ENCODE measurements at places on chromosomes 12 and 14. TPM values are rescaled to one million over a fixed set of nuclear protein-coding genes. Genes with fewer than 3 reads are reported as not detected.

DNA sequence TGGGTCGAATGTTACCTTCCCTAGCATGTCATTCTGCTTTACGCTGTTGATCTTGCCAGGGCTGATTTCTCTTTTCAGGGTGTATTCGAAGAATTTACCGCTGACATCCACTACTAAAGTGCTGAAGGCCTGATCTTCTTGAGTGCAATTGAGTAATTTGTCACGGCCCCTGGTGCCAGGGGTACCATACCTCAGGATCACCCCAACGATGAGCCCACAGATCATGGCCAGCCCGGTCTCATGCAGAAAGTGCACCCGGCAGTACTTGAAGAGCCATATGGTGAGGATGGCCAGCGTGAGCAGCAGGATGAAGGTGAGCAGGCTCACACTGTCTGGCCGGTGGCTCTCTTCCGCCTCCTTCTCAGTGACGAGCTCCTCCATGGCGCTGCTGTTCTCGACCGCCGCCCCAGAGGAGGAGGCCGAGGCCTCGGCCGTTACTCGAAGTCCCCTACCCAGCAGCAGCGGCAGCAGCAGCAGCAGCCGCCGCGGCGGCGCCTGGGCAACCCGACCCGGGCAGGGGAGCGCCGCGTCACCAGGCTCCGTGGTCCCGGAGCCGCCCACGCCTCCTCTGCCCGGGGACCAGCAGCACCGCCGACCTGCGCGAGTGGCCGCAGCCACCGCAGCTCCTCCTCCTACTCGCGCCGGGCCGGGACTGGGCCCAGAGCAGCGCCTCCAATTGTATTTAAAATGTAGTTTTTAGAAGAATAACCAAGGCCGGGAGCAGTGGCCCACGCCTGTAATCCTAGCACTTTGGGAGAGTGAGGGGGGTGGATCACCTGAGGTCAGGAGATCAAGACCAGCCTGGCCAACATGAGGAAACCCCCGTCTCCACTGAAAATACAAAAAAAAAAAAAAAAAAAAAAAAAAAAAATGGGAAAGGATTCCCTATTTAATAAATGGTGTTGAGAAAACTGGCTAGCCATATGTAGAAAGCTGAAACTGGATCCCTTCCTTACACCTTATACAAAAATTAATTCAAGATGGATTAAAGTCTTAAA, 58.5 kb upstream of the TMPO start:
- peak; percentile 69 for DNase-seq

GRCh38 chr14:101364503-101365328, 196.6 kb upstream of the DIO3 start:
- peak; percentile 77 for DNase-seq

DNA sequence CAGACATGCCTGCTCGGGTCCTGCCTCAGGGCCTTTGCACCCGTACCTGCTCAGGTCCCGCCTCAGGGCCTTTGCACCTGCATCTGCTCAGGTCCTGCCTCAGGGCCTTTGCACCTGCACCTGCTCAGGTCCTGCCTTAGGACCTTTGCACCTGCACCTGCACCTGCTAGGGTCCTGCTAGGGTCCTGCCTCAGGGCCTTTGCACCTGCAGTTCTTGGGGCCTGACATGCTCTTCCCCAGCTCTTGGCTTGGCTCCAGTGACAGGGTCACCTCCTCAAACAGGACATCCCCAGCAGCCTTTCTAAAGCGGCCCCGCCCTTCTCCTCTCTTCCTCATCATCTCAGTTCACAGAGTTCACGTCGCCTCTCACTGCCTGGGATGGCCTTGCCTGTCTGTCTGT, 54.9 kb upstream of the NCOR2 start:
- DNase-seq: no peak

DNA sequence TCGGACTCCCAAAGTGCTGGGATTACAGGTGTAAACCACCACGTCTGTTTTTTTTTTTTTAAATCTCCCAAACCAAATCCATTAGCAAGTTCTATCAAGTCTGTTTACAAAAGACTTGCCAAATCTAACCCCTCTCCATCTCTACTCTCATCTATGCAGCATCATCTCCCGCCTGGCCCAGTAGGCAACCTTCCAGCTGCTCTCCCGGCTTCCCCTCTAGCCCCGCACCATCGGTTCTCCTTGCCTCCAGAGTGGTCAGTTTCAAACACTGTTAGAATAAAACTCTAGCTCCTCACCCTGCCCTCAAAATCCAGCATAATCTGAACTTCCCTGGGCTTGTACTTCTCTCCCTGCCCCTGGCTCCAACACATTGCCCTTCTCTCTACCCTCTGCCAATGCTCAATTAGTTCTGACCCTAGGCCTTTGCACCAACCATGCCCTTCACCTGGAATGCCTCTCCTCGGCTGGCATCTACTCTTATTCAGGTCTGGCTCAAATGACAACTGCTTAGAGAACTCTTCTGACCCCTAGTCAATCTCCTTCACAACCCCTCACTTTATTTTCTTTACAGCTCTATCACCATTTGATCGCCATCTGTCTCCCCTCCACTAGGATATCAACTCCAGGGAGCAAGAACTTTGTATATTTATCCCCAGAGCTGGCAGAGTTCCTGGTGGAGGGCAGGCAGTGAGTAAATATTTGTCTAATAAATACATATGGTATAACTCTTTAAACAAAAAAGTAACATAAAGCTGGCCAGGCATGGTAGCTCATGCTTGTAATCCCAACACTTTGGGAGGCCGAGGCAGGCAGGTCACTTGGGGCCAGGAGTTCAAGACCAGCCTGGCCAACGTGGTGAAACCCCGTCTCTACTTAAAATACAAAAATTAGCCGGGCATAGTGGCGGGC, 4.9 kb downstream of the WSB2 start:
- no peak for DNase-seq

AQP2 gene
- not detected for total RNA-seq
